Globus pallidus (tissue), 1 donor: ENCODE measurements at places on chromosomes 6 and 20.

DNA sequence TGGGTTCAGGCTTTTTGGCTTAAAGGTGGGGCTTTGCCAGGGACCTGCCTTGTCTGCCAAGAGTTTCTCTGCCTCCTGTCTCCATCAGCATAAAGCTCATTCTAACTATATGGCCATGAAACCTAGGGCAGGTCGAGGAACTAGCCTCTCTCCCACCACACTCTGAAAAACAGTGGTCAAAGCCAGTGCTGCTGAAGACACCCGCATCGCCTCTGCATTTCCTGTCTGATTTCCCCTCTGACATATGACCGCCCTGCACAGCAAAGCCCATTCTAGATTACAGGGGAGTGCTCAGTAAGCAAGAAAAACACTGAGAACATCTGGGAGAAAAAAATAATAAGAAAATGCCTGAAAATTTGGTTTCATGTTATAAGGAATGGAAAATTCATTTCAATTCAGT, 573.6 kb downstream of the PRKN start:
- no peak for DNase-seq

DNA sequence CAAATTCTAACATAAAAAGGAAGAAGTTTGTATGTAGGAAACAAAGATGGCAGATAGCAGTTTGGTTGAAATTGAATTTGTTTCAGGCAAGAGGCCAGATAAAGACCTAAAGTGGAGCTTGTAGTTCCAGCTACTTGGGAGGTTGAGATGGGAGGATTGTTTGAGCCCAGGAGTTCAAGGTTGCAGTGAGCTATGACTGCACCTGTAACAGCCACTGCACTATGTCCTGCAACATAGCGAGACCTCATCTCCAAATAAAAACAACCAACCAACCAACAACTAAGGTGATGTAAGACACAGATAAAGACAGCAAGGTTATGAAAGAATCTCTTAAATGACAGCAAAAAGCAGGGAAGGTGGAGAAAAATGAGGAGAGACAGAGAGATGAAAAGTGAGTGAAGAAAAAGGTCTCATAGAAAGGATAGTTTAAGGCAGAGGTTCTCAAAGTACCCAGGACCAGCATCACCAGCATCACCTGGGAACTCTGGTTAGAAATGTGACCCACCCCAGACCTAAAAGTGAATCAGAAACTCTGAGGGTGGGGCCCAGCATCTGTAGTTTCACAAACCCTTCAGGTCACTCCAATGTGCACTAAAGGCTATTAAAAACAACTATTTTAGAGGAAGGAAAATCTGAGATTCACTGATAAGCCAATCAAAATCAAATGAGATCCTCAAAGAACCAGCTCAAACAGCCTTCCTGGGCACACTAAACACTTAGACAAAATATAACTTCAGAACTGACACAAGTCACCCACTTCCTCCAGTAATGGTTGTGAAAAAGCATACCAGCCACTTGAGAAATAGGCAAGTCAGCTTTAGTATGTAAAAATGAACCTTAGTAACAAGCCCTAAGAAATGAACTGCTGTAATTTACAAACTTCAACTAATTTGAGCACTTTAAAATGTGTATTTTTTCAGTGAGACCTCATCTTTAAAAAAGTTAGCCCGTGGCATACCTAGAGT, 57.6 kb downstream of the FAM184A start:
- DNase-seq = no peak

GRCh38 chr6:85641522-85641896, 1.2 kb downstream of the SYNCRIP start:
- peak; percentile 5 for DNase-seq

- no peak for DNase-seq
Measured at GRCh38 chr20:53337390-53338101, 256.1 kb downstream of the ZNF217 start.
